ENCODE measurements at places on chromosomes 4 and X.
A peak's percentile ranks its signal among the peaks of the same experiment; 100 is the strongest.

GRCh38 chr4:61212788-61213187, 12.7 kb downstream of the ADGRL3 start:
- no peaks in the 10 kb centered on the region for H3K36me3 ChIP-seq
- no peak overlapping the region for H3K4me3 ChIP-seq
- H3K27ac ChIP-seq: no peak overlapping the region
- H3K27me3 ChIP-seq: no peaks in the 10 kb centered on the region

GRCh38 chrX:12360383-12360782, 222.1 kb downstream of the FRMPD4 start:
- H3K27ac ChIP-seq: no peak overlapping the region
- no peaks in the 10 kb centered on the region for H3K36me3 ChIP-seq
- no peaks in the 10 kb centered on the region for H3K4me1 ChIP-seq
- DNase-seq: no peak

- H3K4me3 ChIP-seq: no peak overlapping the region
- no peak overlapping the region for H3K27ac ChIP-seq
- H3K4me1 ChIP-seq: no peaks in the 10 kb centered on the region
- no peaks in the 10 kb centered on the region for H3K36me3 ChIP-seq
Observed at GRCh38 chr4:175070444-175070843, 152.3 kb downstream of the ADAM29 start.

DNA sequence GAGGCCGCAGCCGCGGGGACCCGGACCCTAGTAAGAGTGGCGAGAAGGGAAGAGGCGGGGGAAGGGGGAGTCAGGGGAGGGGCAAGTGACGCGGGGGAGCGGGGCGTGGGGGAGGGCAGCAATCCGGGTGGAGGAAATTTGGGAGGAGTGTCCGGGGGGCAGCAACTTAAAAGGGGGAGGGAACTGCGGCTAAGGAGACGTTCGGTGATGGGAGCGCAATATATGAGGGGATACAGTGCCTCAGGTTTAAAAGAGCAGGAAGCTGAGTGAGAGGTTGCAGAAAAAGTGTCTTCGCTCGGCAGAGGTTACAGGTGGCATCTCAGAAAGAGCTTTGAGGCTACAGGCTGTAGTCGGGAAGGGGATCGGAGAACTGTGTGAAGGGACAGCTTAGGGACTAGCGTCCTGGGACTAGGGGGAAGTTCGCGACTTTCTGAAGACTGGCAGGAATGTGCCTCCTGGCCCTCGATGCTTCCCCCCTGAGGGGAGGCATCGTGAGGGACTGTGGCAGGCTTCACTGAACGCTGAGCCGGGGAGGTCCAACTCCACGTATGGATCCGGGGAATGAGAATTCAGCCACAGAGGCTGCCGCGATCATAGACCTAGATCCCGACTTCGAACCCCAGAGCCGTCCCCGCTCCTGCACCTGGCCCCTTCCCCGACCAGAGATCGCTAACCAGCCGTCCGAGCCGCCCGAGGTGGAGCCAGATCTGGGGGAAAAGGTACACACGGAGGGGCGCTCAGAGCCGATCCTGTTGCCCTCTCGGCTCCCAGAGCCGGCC, 519 bp downstream of the FOXO4 start:
- H3K27ac ChIP-seq: peak overlapping the region; percentile 89
- peaks cover 3% of the 10 kb centered on the region for H3K36me3 ChIP-seq
- H3K4me1 ChIP-seq: peaks cover 48% of the 10 kb centered on the region

DNA sequence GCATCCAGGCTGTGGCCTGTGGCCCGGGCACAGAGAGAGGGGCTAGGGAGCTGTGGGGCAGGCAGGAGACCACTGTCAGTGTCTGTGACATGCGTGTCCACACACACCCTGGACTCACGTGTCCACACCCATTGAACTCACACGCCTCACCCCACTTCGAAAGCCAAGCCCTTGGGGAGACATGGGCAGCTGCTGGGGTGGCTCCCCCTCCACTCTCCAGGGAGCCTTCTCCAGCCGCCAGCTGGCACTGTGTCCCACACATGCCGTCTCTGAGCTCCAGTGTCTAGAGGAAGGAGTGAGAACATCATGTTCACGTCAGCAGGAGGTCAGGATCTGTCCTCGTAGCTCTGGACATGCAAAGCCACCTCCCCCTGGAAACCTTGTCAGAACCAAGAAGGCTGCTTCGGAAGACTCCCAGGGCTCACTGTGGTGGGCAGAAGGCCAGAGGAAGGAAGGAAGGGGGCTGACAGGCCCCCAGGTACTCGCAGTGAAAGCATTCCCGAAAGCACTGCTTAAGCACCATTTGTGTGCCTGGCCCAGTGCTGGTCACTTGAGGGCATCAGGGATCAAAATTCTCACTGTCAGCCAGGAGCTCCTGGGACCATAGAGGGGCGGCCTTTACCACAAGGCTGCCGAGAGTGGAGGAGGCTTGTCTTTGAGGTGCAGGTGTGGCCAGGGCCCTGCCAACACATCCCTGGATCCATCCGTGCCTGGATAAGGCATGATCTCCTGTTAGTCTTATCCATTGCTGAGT, 61.4 kb downstream of the HTRA3 start:
- peaks cover 5% of the 10 kb centered on the region for H3K27me3 ChIP-seq
- H3K4me1 ChIP-seq: no peaks in the 10 kb centered on the region
- H3K27ac ChIP-seq: no peak overlapping the region
- no peaks in the 10 kb centered on the region for H3K36me3 ChIP-seq

DNA sequence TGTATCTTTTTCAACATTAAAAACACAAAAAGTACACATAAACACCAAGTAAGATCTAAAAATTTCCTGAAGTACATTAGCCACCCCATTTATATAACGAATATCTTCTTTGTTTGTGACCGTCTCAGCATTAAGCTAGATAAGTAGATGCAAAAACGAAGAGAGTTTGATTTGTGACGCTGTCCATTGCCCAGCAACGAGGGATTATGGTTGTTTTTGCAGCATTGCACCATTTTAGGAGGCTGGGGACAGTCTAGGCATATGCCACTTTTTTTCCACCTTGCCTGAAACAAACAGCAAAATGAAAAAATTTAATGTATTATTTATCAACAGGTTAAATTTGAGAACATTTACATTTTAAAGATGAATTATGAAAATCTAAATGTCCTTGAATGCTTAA, 12.0 kb upstream of the IGSF1 start:
- H3K27me3 ChIP-seq: no peaks in the 10 kb centered on the region
- H3K27ac ChIP-seq: no peak overlapping the region
- no peak for DNase-seq

- no peak overlapping the region for H3K27ac ChIP-seq
- H3K4me3 ChIP-seq: no peak overlapping the region
- no peaks in the 10 kb centered on the region for H3K4me1 ChIP-seq
- H3K36me3 ChIP-seq: no peaks in the 10 kb centered on the region
- no peak for DNase-seq
- no peaks in the 10 kb centered on the region for H3K27me3 ChIP-seq
Observed at GRCh38 chr4:125101719-125102118, 213.0 kb upstream of the FAT4 start.

DNA sequence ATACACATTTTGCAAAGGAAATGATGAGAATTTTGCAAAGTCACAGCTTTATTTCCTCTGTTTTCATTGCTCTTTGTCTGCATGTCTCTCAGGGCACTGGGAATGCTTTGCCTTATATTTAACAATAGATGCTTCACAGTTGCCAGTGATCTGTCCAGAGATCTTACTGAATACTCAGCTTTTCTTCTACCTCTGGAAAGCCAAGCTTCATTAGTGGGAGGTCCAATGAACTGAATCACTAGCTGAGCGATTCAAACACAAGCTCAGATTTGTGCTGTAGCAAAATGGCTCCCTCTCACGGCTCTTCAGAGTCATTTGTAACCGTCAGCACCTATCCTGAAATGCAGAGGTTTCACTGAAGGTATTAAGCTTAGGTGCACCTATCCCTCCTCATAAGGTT, 138.9 kb downstream of the DCLK2 start:
- no peak overlapping the region for H3K27ac ChIP-seq
- DNase-seq: no peak
- H3K27me3 ChIP-seq: no peaks in the 10 kb centered on the region
- H3K4me3 ChIP-seq: no peak overlapping the region
- H3K4me1 ChIP-seq: no peaks in the 10 kb centered on the region

GRCh38 chr4:170014359-170015011, 11.7 kb downstream of the MFAP3L start:
- no peaks in the 10 kb centered on the region for H3K4me1 ChIP-seq
- H3K27ac ChIP-seq: no peak overlapping the region
- no peaks in the 10 kb centered on the region for H3K36me3 ChIP-seq
- DNase-seq: no peak
- no peak overlapping the region for H3K4me3 ChIP-seq

GRCh38 chr4:11878241-11878640, 449.5 kb upstream of the HS3ST1 start:
- no peak for DNase-seq
- no peaks in the 10 kb centered on the region for H3K4me1 ChIP-seq
- H3K27me3 ChIP-seq: no peaks in the 10 kb centered on the region

DNA sequence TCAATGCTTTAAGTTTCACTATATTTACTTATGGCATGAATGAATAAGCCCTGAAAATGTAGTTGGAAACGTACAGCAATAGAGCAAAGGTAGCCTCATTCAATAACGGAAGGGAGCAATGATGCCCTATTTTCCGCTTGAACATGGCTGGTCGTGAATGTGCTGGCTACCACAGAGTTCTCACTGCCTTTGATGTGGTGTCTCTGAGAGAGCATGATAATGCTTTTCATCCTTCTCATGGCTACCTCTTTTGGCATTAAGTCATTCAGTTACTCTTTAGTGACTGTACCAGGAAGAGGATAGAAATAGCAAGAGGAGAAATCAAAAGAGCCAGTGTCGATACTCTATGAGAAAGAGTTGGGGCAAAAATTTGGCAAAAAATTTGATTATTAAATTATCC, 308.0 kb downstream of the PPP3CA start:
- peak overlapping the region; percentile 6 for H3K27ac ChIP-seq
- peak; percentile 51 for DNase-seq
- peaks cover 10% of the 10 kb centered on the region for H3K36me3 ChIP-seq

DNA sequence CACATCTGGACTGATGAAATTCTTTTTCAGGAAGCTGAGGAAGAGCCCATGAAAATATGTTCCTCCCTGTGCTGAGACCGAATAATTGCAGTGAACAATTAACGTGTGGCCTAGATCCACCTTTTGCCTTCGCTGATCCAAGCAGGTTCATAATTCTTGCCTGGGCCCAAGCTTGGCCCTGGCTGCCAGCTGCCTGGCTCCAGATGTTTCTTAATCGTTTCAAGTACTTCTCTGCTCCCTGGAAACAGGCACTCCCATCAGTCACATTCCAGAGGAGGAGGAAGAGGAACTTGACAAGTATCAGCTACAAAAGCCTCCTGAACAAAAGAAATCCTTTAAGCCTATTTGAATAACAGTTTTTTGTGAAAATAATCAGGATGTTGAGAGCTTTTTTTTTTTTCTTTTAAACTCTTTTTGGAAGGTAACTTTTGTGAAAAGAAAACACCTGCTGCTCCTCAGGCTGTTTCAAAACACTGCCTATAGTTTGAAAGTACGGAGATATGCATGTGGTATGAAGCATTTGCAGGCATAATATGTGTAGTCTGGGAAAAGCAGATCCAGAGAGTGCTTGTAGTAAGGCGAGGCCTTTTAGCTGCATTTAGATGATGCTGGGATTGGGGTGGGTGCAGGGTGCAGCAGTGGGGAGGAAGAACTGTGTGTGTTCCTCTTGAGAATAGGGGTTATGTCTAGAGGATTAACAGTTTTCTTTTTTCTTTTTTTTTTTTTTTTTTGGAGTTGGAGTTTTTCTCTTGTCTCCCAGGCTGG, 154.4 kb downstream of the PTTG2 start:
- H3K36me3 ChIP-seq: peaks cover 41% of the 10 kb centered on the region
- H3K4me3 ChIP-seq: no peak overlapping the region
- DNase-seq: no peak
- H3K27ac ChIP-seq: no peak overlapping the region

DNA sequence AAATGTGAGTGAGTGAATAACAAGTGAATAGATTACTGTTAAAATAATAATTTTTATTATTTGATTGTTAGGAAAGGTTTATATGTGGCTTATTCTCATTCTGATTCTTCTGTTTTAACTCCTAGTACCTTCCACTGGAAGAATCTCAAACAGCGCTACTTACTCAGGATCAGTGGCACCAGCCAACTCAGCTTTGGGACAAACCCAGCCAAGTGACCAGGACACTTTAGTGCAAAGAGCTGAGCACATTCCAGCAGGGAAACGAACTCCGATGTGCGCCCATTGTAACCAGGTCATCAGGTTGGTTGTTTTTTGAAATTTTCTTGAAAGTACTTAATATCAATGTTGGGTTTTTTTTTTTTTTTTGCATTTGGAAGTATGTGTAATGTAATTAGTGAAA, 117.6 kb upstream of the BMPR1B start:
- H3K27me3 ChIP-seq: no peaks in the 10 kb centered on the region
- H3K36me3 ChIP-seq: no peaks in the 10 kb centered on the region
- DNase-seq: no peak
- H3K4me3 ChIP-seq: no peak overlapping the region

- H3K36me3 ChIP-seq: no peaks in the 10 kb centered on the region
- peaks cover 4% of the 10 kb centered on the region for H3K27me3 ChIP-seq
- no peaks in the 10 kb centered on the region for H3K4me1 ChIP-seq
- no peak overlapping the region for H3K4me3 ChIP-seq
- no peak for DNase-seq
Observed at GRCh38 chr4:24646798-24647460, 62.6 kb upstream of the DHX15 start.

DNA sequence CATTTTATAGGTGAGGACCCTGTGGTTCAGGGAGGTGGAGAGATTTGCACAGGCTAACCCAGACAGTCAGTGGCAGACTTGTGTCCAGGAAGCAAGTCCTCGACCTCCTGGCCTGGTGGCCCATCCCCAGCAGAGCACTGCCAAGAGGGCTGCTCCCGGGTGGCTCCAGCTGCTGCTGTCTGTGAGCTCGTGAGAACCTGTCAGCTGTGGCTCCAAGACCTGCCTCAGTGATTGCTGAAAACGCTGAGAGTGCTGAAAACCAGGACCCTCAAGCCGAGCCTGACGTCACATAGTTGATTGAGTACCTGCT, 74.2 kb downstream of the RTL9 start:
- H3K4me1 ChIP-seq: no peaks in the 10 kb centered on the region
- no peak for DNase-seq
- no peaks in the 10 kb centered on the region for H3K36me3 ChIP-seq
- no peak overlapping the region for H3K27ac ChIP-seq
- peaks cover 6% of the 10 kb centered on the region for H3K27me3 ChIP-seq

GRCh38 chrX:38041237-38041636, 34.9 kb downstream of the SYTL5 start:
- no peak overlapping the region for H3K27ac ChIP-seq
- no peaks in the 10 kb centered on the region for H3K4me1 ChIP-seq
- no peaks in the 10 kb centered on the region for H3K27me3 ChIP-seq
- DNase-seq: no peak

- DNase-seq: no peak
- no peaks in the 10 kb centered on the region for H3K36me3 ChIP-seq
- no peaks in the 10 kb centered on the region for H3K4me1 ChIP-seq
- H3K4me3 ChIP-seq: no peak overlapping the region
- no peaks in the 10 kb centered on the region for H3K27me3 ChIP-seq
- no peak overlapping the region for H3K27ac ChIP-seq
Observed at GRCh38 chr4:30056016-30056766, 664.0 kb upstream of the PCDH7 start.
